Stimulated activated CD4-positive, alpha-beta T cell treated with anti-CD3 and anti-CD28 coated beads, Interleukin-4, amount 100 ng/mL, for 24 hours (primary cell): ENCODE measurements at places on chromosomes 4 and X.
A peak's percentile ranks its signal among the peaks of the same experiment; 100 is the strongest.

- DNase-seq = no peak
These were observed 3.6 kb downstream of the ADGRA3 start for GRCh38 chr4:22512306-22512705.

DNA sequence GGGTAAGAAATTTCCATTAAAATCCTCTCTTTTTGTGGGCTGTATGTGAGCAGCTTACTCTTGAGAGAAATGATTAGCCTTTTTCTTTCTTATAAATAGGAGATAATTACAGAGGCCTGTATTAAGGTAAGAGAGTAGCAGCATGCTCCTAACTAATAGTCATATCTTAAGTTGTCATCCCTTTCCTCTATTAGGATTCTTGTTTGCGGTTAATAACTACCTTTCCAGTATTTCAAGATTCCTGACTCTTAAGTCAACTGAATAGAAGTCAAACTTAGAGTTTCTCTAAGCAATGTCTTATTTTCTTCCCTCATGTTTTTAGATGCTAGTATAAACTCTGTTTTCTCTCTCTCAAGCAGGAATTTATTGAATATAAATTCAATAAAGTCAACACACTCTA lies 139.9 kb upstream of the GPRIN3 start:
- no peak for DNase-seq

GRCh38 chr4:5843573-5844530 lies 49.0 kb downstream of the CRMP1 start:
- DNase-seq = no peak

DNA sequence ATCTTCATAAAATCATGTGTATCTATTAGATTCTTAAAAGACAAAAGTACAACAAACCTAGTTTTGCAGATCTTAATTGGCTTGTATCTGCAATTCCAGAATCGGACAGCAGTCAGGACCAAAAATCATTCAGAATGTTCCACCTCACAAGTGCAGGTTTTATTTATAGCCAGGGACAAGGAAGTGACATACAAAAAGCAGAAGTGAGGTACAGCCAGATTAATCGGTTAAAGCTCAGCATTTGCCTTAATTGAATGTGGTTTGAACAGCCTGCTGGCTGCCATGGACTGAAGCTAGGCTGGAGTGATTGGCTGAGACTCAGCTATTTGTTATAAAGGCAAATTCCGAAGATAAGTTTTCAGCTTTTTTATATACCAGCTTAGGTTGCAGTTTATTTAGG lies 932.6 kb downstream of the C4orf33 start:
- DNase-seq = no peak

GRCh38 chrX:119570351-119570835 lies 4.0 kb upstream of the UBE2A start:
- DNase-seq = no peak

GRCh38 chr4:48681856-48682255 lies 98.2 kb downstream of the FRYL start:
- DNase-seq = peak; percentile 47

GRCh38 chr4:101774807-101775206 lies 15.7 kb upstream of the BANK1 start:
- no peak for DNase-seq

DNA sequence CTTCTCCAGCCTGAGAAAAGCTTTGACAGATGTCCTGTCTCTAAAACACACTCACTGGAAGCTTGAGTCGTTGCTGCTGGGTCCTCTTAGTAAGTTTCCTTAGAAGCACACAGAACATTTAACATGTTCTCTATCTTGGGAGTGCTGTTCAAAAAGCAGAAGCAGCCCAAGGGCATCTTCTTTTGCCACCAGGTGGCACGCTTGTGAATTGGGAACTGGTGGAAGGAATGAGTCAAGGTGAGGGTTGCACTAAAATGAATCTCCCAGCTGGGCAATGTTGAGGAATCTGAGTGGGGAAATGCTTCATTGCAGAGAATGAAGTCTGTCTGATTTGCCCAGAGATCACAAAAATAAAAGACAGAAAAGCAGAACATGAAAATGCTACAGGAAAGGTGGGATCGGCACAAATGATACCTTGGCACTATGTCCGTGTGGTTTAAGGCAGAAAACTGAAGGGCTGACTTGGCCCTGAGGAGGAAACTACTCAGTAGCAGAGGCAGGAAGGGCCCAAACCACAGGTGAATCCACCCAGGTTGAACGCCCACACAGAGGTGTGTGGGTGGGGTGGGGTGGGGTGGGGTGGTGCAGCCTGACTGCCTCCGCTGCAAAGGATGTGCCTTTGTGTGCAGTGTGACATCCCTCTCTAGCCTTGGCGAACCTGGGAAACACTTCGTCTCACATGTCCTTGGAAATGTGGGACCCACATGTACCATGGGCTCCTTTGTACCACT lies 26.0 kb downstream of the KIT start:
- peak; percentile 55 for DNase-seq
